ENCODE measurements at places on chromosomes 16 and 17. TPM values are rescaled to one million over a fixed set of nuclear protein-coding genes. Genes with fewer than 3 reads are reported as not detected.

TCAP gene
- polyA plus RNA-seq = 2,452 TPM

SCNN1B gene
- polyA plus RNA-seq = 0.15 TPM

CACNA1H gene
- 8.7 TPM for polyA plus RNA-seq

KRT23 gene
- polyA plus RNA-seq = 0.01 TPM

KRTAP17-1 gene
- not detected for polyA plus RNA-seq

TBC1D3G gene
- polyA plus RNA-seq = not detected

DNAI2 gene
- polyA plus RNA-seq = not detected

AHSP gene
- not detected for polyA plus RNA-seq

AATK gene
- 1.5 TPM for polyA plus RNA-seq

PRSS33 gene
- not detected for polyA plus RNA-seq

UNKL gene
- 3.3 TPM for polyA plus RNA-seq

TBC1D3I gene
- not detected for polyA plus RNA-seq

C17orf100 gene
- 1.4 TPM for polyA plus RNA-seq

VWA3A gene
- polyA plus RNA-seq = 0.01 TPM

RHBDL1 gene
- 0.90 TPM for polyA plus RNA-seq

SLC16A11 gene
- polyA plus RNA-seq = 2.1 TPM

AANAT gene
- not detected for polyA plus RNA-seq

PMP22 gene
- polyA plus RNA-seq = 178 TPM

ZNF385C gene
- 0.09 TPM for polyA plus RNA-seq

EVI2A gene
- 2.3 TPM for polyA plus RNA-seq

ORC6 gene
- 2.5 TPM for polyA plus RNA-seq

CLDN9 gene
- 1.0 TPM for polyA plus RNA-seq

WRAP53 gene
- 10.4 TPM for polyA plus RNA-seq

MYO19 gene
- 40.4 TPM for polyA plus RNA-seq

ABCA6 gene
- polyA plus RNA-seq = 7.0 TPM

ACSM5 gene
- 1.7 TPM for polyA plus RNA-seq

KRT36 gene
- not detected for polyA plus RNA-seq

SPATA32 gene
- not detected for polyA plus RNA-seq

OSGIN1 gene
- 10.5 TPM for polyA plus RNA-seq

AOC3 gene
- 16.0 TPM for polyA plus RNA-seq

LAT gene
- polyA plus RNA-seq = 7.2 TPM

SLC7A6OS gene
- polyA plus RNA-seq = 7.3 TPM

SMTNL2 gene
- 11.8 TPM for polyA plus RNA-seq

SDK2 gene
- 0.44 TPM for polyA plus RNA-seq

UMOD gene
- polyA plus RNA-seq = not detected

SULT1A4 gene
- polyA plus RNA-seq = 22.9 TPM

ACSM3 gene
- 45.1 TPM for polyA plus RNA-seq

ASPA gene
- polyA plus RNA-seq = 1.8 TPM

HOXB1 gene
- not detected for polyA plus RNA-seq

KRTAP3-2 gene
- not detected for polyA plus RNA-seq

HLF gene
- polyA plus RNA-seq = 4.1 TPM

LDHD gene
- polyA plus RNA-seq = 60.7 TPM

ATAD5 gene
- polyA plus RNA-seq = 0.59 TPM

PRAC2 gene
- polyA plus RNA-seq = not detected

DOC2B gene
- polyA plus RNA-seq = 2.5 TPM

RGS9 gene
- 1.8 TPM for polyA plus RNA-seq

APPBP2 gene
- polyA plus RNA-seq = 4.6 TPM

CEP131 gene
- 20.9 TPM for polyA plus RNA-seq

KCNAB3 gene
- 1.5 TPM for polyA plus RNA-seq

SEPTIN12 gene
- polyA plus RNA-seq = not detected

CTRB1 gene
- polyA plus RNA-seq = not detected

THRA gene
- 44.2 TPM for polyA plus RNA-seq
